ENCODE measurements at places on chromosomes 3 and 15. TPM values are rescaled to one million over a fixed set of nuclear protein-coding genes. Genes with fewer than 3 reads are reported as not detected.

The ACAD9 gene
- 27.6 TPM for total RNA-seq

The CCDC13 gene
- 3.6 TPM for total RNA-seq

The ACSBG1 gene
- 5.0 TPM for total RNA-seq

The DNAH12 gene
- 0.62 TPM for total RNA-seq

The PEX5L gene
- total RNA-seq: 49.6 TPM

The APOD gene
- total RNA-seq: 3.6 TPM

The SETD5 gene
- total RNA-seq: 38.1 TPM

The ACKR2 gene
- 0.16 TPM for total RNA-seq
